Regular cardiac myocyte (primary cell): ENCODE measurements at places on chromosomes 4 and X. TPM values are rescaled to one million over a fixed set of nuclear protein-coding genes. Genes with fewer than 3 reads are reported as not detected.

GATB gene
- total RNA-seq, result 13.8 and 21.5 TPM in 2 replicates

S100P gene
- total RNA-seq, result not detected in 2 replicates

USP17L24 gene
- total RNA-seq, result not detected in 2 replicates

PF4V1 gene
- total RNA-seq, result 10.2 and 16.1 TPM in 2 replicates

HADH gene
- 7.3 and 15.3 TPM in 2 replicates for total RNA-seq

ARHGEF6 gene
- total RNA-seq, result 6.3 and 18.0 TPM in 2 replicates

TASL gene
- not detected in 2 replicates for total RNA-seq

NXF2 gene
- not detected in 2 replicates for total RNA-seq

HAND2 gene
- total RNA-seq, result 5.4 and 12.8 TPM in 2 replicates

GAGE12H gene
- not detected in 2 replicates for total RNA-seq
